Non-pigmented ciliary epithelial cell (primary cell): ENCODE measurements at places on chromosomes 1 and 21.

GRCh38 chr21:14589855-14590563 lies 43.9 kb upstream of the SAMSN1 start:
- no peak for DNase-seq

- DNase-seq = no peak
Measured at GRCh38 chr1:203492748-203493130, 1.2 kb upstream of the OPTC start.

GRCh38 chr1:45682942-45683341 lies 3.4 kb downstream of the GPBP1L1 start:
- DNase-seq = no peak

- DNase-seq = no peak
Measured at GRCh38 chr1:208101661-208102431, 142.3 kb downstream of the PLXNA2 start.

- DNase-seq = no peak
Measured at GRCh38 chr1:99851850-99852454, 1.8 kb downstream of the AGL start.

DNA sequence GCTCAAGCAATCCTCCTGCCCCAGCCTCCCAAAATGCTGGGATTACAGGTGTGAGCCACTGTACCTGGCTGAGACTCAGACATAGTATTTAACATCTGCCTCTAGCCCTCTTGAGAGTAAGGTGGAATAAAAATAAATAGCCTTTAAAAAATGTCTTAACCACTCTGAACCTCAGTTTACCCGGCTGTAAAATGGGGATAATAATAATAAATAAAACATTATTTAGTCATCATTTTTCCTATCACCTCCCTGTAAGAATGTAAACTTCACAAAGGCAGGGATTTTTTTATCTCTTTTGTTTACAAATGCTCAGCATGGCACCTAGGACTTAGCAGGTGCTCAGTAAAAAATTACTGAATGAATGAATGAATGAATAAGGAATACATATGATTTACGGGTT lies 17.2 kb downstream of the EPHB2 start:
- no peak for DNase-seq
